ENCODE measurements at places on chromosomes 5 and 9. TPM values are rescaled to one million over a fixed set of nuclear protein-coding genes. Genes with fewer than 3 reads are reported as not detected.

The SPATA9 gene
- 0.31 TPM for total RNA-seq

- no peaks in the 10 kb centered on the region for H3K4me1 ChIP-seq
- no peak overlapping the region for H3K4me3 ChIP-seq
- peaks cover 46% of the 10 kb centered on the region for H3K36me3 ChIP-seq
- DNase-seq, result no peak
- peak overlapping the region; percentile 63 for H3K27ac ChIP-seq
These were observed 28.7 kb downstream of the DIAPH1 start for GRCh38 chr5:141590127-141590526.

GRCh38 chr5:123294544-123294943 is 128.7 kb downstream of the CEP120 start:
- no peaks in the 10 kb centered on the region for H3K27me3 ChIP-seq
- H3K4me1 ChIP-seq, result no peaks in the 10 kb centered on the region
- no peak overlapping the region for H3K27ac ChIP-seq
- no peak for DNase-seq
- no peaks in the 10 kb centered on the region for H3K36me3 ChIP-seq

GRCh38 chr9:36974731-36975130 is 59.3 kb downstream of the PAX5 start:
- H3K27ac ChIP-seq, result no peak overlapping the region
- H3K27me3 ChIP-seq, result peaks cover 23% of the 10 kb centered on the region
- no peaks in the 10 kb centered on the region for H3K36me3 ChIP-seq
- DNase-seq, result no peak

GRCh38 chr9:89431930-89432725 is 65.8 kb downstream of the SEMA4D start:
- H3K4me3 ChIP-seq, result no peak overlapping the region
- no peaks in the 10 kb centered on the region for H3K36me3 ChIP-seq
- no peak for DNase-seq
- peak overlapping the region; percentile 18 for H3K27ac ChIP-seq

GRCh38 chr5:32202394-32202793 is 28.3 kb upstream of the GOLPH3 start:
- H3K4me3 ChIP-seq, result no peak overlapping the region
- H3K36me3 ChIP-seq, result no peaks in the 10 kb centered on the region
- DNase-seq, result no peak
- no peak overlapping the region for H3K27ac ChIP-seq
- H3K4me1 ChIP-seq, result peaks cover 28% of the 10 kb centered on the region
- no peaks in the 10 kb centered on the region for H3K27me3 ChIP-seq

The UBE2D2 gene
- total RNA-seq, result 122 TPM

DNA sequence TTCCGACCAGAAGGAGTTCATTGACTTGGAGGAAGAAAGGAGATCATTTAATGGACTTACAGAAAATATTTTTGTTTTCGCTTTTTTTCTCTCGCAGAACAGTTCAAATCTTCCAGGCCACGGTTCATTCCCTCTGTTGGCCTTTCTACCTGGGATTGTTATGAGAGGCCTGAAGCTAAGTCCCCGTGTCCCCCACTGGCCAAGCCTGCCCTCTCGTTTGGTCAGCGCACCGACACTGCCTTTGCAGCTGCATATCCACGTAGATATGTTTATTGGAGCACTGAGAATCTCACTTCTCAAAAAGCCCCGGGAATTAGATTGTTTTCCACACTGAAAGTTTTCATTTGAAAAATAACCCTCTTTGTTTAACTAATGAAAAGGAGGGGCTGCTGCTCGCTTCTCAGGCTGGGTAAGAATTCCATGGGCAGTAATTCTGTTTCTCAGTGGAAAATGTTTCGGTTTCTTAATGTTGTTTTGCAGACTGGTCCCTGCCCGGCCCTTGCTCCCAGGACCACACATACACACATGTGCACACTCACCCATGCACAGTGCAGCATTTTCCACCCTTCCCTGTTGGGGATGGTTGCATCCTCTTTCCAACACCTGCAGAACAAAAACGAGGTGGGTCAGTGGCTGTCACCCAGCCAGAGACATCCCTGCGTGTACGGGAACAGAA is 655.7 kb downstream of the BNC2 start:
- H3K36me3 ChIP-seq, result no peaks in the 10 kb centered on the region
- H3K27ac ChIP-seq, result peak overlapping the region; percentile 41
- no peaks in the 10 kb centered on the region for H3K27me3 ChIP-seq
- no peak overlapping the region for H3K4me3 ChIP-seq
- no peaks in the 10 kb centered on the region for H3K4me1 ChIP-seq
- no peak for DNase-seq

The HTR4 gene
- total RNA-seq, result not detected

The OBP2B gene
- total RNA-seq, result not detected

DNA sequence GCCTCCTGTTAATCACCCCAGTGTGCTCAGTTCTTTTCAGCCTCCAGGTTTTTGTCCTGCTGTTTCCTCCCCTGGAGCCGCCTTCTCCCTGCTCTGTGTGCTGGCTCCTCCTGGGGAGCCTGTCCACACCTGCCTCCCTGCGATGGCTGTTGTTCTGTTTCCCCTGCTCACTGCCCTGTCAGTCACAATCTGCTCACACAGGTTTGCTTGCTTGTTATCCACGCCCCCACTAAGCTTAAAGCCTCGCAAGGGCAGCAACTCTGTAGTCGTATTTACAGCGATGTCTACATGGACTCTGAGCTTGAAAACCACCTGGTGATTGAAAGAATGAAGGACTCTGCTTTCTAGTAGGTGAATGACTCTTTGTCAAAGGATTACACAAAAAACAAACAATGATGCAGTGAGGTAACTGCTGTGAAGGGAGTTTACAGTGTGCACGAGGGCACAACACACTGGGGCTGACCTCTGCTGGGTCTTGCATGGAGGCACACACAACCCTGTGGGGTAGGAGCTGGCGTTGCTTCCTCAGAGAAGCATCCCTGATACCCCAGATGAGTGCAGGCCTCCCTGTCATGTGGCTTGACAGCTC is 39.6 kb upstream of the TEX48 start:
- no peak for DNase-seq
- no peaks in the 10 kb centered on the region for H3K4me1 ChIP-seq
- no peak overlapping the region for H3K4me3 ChIP-seq
- no peak overlapping the region for H3K27ac ChIP-seq
- H3K27me3 ChIP-seq, result peaks cover 11% of the 10 kb centered on the region

GRCh38 chr5:72885824-72886223 is 69.4 kb downstream of the TNPO1 start:
- no peak for DNase-seq
- H3K4me1 ChIP-seq, result no peaks in the 10 kb centered on the region
- H3K36me3 ChIP-seq, result no peaks in the 10 kb centered on the region
- no peak overlapping the region for H3K27ac ChIP-seq

- H3K4me3 ChIP-seq, result no peak overlapping the region
- no peaks in the 10 kb centered on the region for H3K36me3 ChIP-seq
- H3K4me1 ChIP-seq, result no peaks in the 10 kb centered on the region
- no peak for DNase-seq
- no peaks in the 10 kb centered on the region for H3K27me3 ChIP-seq
These were observed 104.4 kb downstream of the SSBP2 start for GRCh38 chr5:81646469-81646995.

The MARCHF11 gene
- total RNA-seq, result not detected

GRCh38 chr5:61860978-61861377 is 445.0 kb upstream of the KIF2A start:
- H3K36me3 ChIP-seq, result no peaks in the 10 kb centered on the region
- H3K4me3 ChIP-seq, result no peak overlapping the region
- H3K27me3 ChIP-seq, result no peaks in the 10 kb centered on the region

GRCh38 chr9:34377404-34377746 is 677 bp upstream of the MYORG start:
- H3K27me3 ChIP-seq, result peaks cover 17% of the 10 kb centered on the region
- H3K36me3 ChIP-seq, result no peaks in the 10 kb centered on the region
- peak overlapping the region; percentile 62 for H3K4me3 ChIP-seq
- H3K27ac ChIP-seq, result peak overlapping the region; percentile 26
- peak; percentile 83 for DNase-seq

- no peaks in the 10 kb centered on the region for H3K36me3 ChIP-seq
- no peak for DNase-seq
- no peak overlapping the region for H3K4me3 ChIP-seq
- H3K27ac ChIP-seq, result no peak overlapping the region
- H3K4me1 ChIP-seq, result no peaks in the 10 kb centered on the region
These were observed 61.3 kb downstream of the S1PR3 start for GRCh38 chr9:89052470-89053097.

DNA sequence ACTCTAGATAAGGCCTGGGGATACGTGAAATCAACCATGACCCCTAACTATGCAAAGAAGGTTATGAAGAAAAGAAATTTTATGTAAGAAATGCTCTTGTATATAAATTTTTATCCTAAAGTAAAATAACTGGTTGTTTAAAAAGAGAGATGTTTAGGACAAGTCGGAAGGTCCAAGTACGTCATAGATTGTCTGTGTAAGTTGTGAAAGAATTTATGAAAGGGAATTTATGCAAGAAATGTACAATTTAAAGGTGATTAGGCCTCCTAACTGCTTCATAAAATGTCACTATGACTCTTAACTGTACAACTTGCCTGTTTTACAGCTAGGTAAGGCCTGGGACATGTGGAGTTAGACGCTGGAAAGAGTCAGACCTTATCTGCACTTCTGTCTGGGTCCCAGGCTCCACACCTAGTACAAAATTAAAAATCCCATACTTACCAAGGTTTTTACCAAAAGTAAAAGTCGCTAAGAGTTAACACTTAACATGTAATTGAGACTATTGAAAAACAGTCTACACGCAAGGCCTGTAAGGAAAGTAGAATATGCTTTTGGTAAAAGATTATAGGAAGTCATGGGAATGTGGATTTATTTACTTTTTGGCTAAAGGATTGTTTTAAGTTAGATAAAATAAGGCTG is 77.4 kb downstream of the KIAA0825 start:
- no peaks in the 10 kb centered on the region for H3K36me3 ChIP-seq

DNA sequence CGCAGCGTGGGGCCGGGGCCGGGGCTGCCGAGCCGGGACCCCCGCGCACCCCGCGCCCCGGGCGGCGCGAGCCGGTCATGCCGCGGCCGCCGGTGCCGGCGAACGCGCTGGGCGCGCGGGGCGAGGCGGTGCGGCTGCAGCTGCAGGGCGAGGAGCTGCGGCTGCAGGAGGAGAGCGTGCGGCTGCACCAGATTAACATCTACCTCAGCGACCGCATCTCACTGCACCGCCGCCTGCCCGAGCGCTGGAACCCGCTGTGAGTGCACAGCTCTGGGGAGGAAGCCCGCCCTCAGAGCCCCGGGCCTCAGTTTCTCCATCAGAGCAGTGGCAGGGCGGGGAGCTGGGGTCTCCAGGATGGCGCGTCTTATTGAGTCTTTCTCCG is 335 bp downstream of the GALNT12 start:
- H3K27me3 ChIP-seq, result peaks cover 65% of the 10 kb centered on the region
- H3K27ac ChIP-seq, result peak overlapping the region; percentile 34
- peak overlapping the region; percentile 46 for H3K4me3 ChIP-seq
- peaks cover 15% of the 10 kb centered on the region for H3K4me1 ChIP-seq
- no peaks in the 10 kb centered on the region for H3K36me3 ChIP-seq

- no peaks in the 10 kb centered on the region for H3K27me3 ChIP-seq
- H3K4me3 ChIP-seq, result no peak overlapping the region
- H3K27ac ChIP-seq, result no peak overlapping the region
- no peaks in the 10 kb centered on the region for H3K36me3 ChIP-seq
- no peak for DNase-seq
These were observed 120.9 kb downstream of the CDC42SE2 start for GRCh38 chr5:131384616-131385214.

GRCh38 chr5:53041071-53041692 is 52.0 kb downstream of the ITGA2 start:
- no peaks in the 10 kb centered on the region for H3K36me3 ChIP-seq
- no peaks in the 10 kb centered on the region for H3K27me3 ChIP-seq
- H3K4me1 ChIP-seq, result peaks cover 40% of the 10 kb centered on the region
- H3K4me3 ChIP-seq, result no peak overlapping the region

GRCh38 chr5:131230406-131230805 is 33.4 kb upstream of the CDC42SE2 start:
- no peaks in the 10 kb centered on the region for H3K36me3 ChIP-seq
- H3K27ac ChIP-seq, result no peak overlapping the region
- no peak overlapping the region for H3K4me3 ChIP-seq
- no peaks in the 10 kb centered on the region for H3K4me1 ChIP-seq
- no peak for DNase-seq
- H3K27me3 ChIP-seq, result no peaks in the 10 kb centered on the region

DNA sequence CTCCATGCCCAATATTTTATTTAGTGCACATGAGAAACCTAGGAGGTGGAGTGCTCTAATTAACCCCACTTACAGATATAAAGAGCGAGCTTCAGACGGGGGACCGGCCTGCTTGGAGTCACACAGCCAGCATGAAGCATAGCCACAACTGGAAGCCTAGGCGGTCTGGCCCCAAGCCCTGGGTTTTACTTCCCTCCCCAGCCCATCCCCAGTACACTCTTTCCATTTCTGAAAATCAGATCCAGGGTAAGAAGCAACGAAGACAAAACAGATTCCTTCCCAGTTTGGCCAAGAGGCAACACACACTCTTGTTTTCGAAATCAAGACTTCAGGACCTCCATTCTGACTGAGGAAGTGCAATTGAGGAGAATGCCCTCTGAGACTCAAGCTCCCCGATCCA is 27.1 kb downstream of the KCNMB1 start:
- no peaks in the 10 kb centered on the region for H3K36me3 ChIP-seq
- H3K4me1 ChIP-seq, result peaks cover 4% of the 10 kb centered on the region
- no peak overlapping the region for H3K4me3 ChIP-seq

The GABRA6 gene
- total RNA-seq, result not detected

- no peaks in the 10 kb centered on the region for H3K27me3 ChIP-seq
- no peaks in the 10 kb centered on the region for H3K36me3 ChIP-seq
- no peak for DNase-seq
- H3K27ac ChIP-seq, result no peak overlapping the region
- no peak overlapping the region for H3K4me3 ChIP-seq
These were observed 241.0 kb upstream of the NFIL3 start for GRCh38 chr9:91664663-91665062.

- DNase-seq, result no peak
- H3K4me1 ChIP-seq, result peaks cover 12% of the 10 kb centered on the region
- H3K27ac ChIP-seq, result no peak overlapping the region
- no peak overlapping the region for H3K4me3 ChIP-seq
These were observed 59.1 kb downstream of the PSMB7 start for GRCh38 chr9:124355941-124356744.

GRCh38 chr9:100104314-100104713 is 5.3 kb downstream of the INVS start:
- no peak overlapping the region for H3K4me3 ChIP-seq
- H3K27me3 ChIP-seq, result no peaks in the 10 kb centered on the region
- H3K27ac ChIP-seq, result no peak overlapping the region
- no peak for DNase-seq
- H3K4me1 ChIP-seq, result peaks cover 5% of the 10 kb centered on the region

DNA sequence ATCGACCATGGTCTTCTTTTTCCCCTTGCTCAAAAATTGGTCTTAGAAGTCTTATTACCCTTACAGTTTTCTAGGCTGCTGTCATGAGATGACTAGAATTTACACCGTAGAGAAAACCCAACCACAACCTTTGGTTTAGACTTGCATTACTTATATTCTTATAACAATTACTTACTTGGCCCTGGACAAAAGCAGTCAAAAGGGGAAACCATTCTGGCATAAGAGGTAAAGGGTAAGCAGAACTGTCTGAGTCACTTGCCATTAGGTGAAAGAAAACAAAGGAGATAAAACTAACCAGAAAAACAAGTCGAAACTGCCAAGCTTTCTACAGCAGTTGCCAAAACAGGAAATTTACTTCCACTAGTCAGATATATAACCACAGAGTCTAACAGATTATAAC is 17.9 kb downstream of the TMEM245 start:
- H3K27ac ChIP-seq, result peak overlapping the region; percentile 28
- H3K4me1 ChIP-seq, result peaks cover 46% of the 10 kb centered on the region
- no peaks in the 10 kb centered on the region for H3K27me3 ChIP-seq
- no peak overlapping the region for H3K4me3 ChIP-seq
- no peak for DNase-seq

The LHX3 gene
- not detected for total RNA-seq

- DNase-seq, result no peak
- no peaks in the 10 kb centered on the region for H3K27me3 ChIP-seq
- no peak overlapping the region for H3K4me3 ChIP-seq
- H3K4me1 ChIP-seq, result no peaks in the 10 kb centered on the region
- H3K27ac ChIP-seq, result no peak overlapping the region
These were observed 79.8 kb upstream of the PAPPA start for GRCh38 chr9:116073826-116074225.

All from left lung (tissue), 14 donors.